ENCODE measurements at places on chromosomes 12 and 14. TPM values are rescaled to one million over a fixed set of nuclear protein-coding genes. Genes with fewer than 3 reads are reported as not detected.
A peak's percentile ranks its signal among the peaks of the same experiment; 100 is the strongest.

- H3K4me3 ChIP-seq = no peak overlapping the region
- H3K4me1 ChIP-seq = no peaks in the 10 kb centered on the region
- peaks cover 9% of the 10 kb centered on the region for H3K27me3 ChIP-seq
- H3K36me3 ChIP-seq = no peaks in the 10 kb centered on the region
- H3K27ac ChIP-seq = no peak overlapping the region
These were observed 43.5 kb downstream of the PRMT8 start for GRCh38 chr12:3534511-3534910.

- peaks cover 25% of the 10 kb centered on the region for H3K4me1 ChIP-seq
- no peak overlapping the region for H3K4me3 ChIP-seq
- peaks cover 19% of the 10 kb centered on the region for H3K36me3 ChIP-seq
- peak overlapping the region; percentile 93 for H3K27ac ChIP-seq
These were observed 26.7 kb downstream of the ELK3 start for GRCh38 chr12:96220902-96221301.

The E2F7 gene
- total RNA-seq = 2.5 TPM

- peaks cover 5% of the 10 kb centered on the region for H3K4me1 ChIP-seq
- no peaks in the 10 kb centered on the region for H3K27me3 ChIP-seq
- H3K27ac ChIP-seq = no peak overlapping the region
- H3K4me3 ChIP-seq = no peak overlapping the region
- no peaks in the 10 kb centered on the region for H3K36me3 ChIP-seq
These were observed 13.6 kb upstream of the ACVR1B start for GRCh38 chr12:51937926-51938325.

The STXBP6 gene
- 13.9 TPM for total RNA-seq

DNA sequence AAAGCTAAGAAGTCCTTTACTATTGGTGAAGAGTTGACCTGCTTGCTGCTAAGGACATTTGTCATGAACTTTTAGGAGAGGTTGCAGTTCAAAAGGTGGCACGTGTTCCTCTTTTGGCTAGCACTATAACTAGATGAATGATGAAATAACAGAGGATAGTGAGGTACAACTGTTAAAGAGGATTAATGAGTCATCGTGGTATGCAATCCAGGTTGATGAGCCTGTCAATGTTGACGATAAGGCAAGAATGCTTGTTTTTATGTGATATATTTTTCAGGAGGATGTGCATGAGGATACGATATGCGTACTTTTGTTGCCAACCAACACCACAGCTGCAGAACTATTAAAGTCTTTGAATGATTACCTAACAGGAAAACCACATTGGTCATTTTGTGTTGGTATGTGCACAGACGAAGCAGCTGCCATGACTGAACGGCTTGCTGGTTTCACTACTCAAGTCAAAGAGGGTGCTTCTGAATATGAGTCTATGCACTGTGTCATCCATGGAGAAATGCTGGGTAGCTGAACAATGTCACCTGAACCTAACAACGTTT, 10.6 kb downstream of the CEP128 start:
- no peaks in the 10 kb centered on the region for H3K36me3 ChIP-seq
- H3K4me1 ChIP-seq = peaks cover 27% of the 10 kb centered on the region
- peak; percentile 92 for DNase-seq
- no peaks in the 10 kb centered on the region for H3K27me3 ChIP-seq
- H3K27ac ChIP-seq = peak overlapping the region; percentile 46
- peak overlapping the region; percentile 8 for H3K4me3 ChIP-seq

DNA sequence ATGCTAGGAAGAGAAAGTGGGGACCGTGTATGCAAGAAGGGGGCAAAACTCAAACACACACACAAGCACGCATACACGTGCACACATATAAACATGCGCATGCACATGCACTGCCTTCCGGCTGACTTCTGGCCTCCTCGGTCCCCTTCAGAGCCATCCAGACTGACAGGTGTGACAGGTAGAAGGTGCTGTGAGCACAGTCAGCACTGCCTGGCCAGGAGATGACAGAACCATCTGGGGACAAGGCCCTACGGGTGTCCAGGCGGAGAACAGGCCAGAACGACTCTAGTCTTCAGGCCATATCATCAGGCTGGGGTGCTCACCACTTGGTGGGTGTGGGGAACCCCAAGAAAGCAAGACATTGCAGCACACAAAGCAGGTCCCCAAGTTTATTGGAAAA, 7.3 kb downstream of the KRT83 start:
- H3K36me3 ChIP-seq = no peaks in the 10 kb centered on the region
- H3K27ac ChIP-seq = no peak overlapping the region
- 0 out of 2 replicates have a peak, but pooled peaks cover 2% of the 10 kb centered on the region for H3K27me3 ChIP-seq
- no peak for DNase-seq
- no peak overlapping the region for H3K4me3 ChIP-seq

DNA sequence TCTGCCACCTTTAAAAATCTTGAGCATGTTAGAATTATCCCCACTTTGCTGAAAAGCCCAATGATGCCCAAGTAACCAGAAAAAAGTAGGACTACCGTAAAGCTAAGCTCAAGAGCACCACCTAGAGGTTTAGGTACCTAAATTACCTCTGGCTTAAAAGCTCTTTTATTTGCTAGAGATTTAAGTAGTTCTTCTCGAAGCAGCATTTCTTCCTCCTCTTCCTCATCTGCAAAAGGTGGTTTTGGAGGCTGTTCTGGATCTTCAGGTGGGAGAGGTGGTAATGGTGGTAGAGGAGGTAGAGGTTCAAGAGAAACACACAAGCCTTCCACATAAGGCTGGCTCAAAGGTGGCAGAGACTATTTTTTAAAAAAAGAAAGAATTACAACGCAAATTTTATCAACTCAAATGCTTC, 26.9 kb downstream of the ZFC3H1 start:
- H3K4me1 ChIP-seq = no peaks in the 10 kb centered on the region
- no peak overlapping the region for H3K27ac ChIP-seq
- H3K4me3 ChIP-seq = no peak overlapping the region
- peak; percentile 86 for DNase-seq
- H3K27me3 ChIP-seq = no peaks in the 10 kb centered on the region
- peaks cover 85% of the 10 kb centered on the region for H3K36me3 ChIP-seq

GRCh38 chr12:76848132-76848531, 30.7 kb downstream of the CSRP2 start:
- H3K36me3 ChIP-seq = peaks cover 36% of the 10 kb centered on the region
- DNase-seq = no peak
- no peak overlapping the region for H3K4me3 ChIP-seq

The MANSC1 gene
- 2.5 TPM for total RNA-seq

The ASCL1 gene
- not detected for total RNA-seq

The MAX gene
- 41.1 TPM for total RNA-seq

DNA sequence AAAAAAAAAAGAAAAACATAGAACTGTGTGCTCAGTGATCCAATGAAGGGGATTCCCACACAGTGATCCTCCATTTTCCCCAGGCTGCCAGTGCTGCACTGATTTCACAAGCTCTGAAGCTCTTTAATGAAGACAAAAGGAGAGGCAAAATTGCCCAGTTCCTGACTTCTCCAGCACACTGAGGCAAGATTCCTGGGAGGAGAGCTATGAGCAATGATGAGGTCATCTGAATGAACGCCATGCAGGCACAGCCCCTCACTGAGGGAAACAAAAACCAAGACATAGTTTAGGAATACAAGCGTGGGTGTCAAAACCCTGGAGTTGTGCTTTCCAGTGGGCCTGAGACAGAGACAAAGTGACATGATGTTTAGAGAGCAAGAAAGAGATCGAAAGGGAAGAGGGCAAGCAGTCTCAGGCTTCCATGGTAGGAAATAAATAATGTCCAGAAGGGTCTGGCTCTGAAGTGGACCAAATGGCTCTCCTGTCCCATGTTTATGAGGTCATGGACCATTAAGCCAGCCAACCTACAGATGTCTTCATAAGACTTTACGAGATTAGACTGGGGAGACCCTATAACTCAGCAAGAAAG, 40.9 kb upstream of the SMUG1 start:
- H3K27me3 ChIP-seq = no peaks in the 10 kb centered on the region
- H3K4me3 ChIP-seq = peak overlapping the region; percentile 53
- DNase-seq = peak; percentile 98
- H3K27ac ChIP-seq = peak overlapping the region; percentile 90

DNA sequence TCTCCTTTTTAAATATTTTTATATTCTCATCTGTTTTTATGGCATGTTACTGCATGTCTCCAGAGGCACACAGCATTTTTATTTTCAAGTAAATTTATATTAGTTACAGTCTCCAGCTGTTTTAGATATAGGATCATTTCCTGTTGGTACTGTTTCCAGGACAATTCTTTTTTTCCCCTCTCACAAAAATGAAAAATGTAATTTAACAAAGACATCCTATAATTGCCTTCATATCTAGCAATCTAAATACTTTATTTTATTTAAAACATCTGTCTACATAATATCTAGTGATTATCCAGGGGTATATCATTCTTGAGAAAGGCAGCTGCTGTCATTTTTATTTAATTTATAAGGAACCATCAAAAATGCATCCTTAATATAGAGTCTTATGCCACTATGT, 272.4 kb upstream of the NPAS3 start:
- H3K36me3 ChIP-seq = no peaks in the 10 kb centered on the region
- no peaks in the 10 kb centered on the region for H3K27me3 ChIP-seq
- DNase-seq = peak; percentile 23
- H3K27ac ChIP-seq = no peak overlapping the region
- H3K4me3 ChIP-seq = no peak overlapping the region

DNA sequence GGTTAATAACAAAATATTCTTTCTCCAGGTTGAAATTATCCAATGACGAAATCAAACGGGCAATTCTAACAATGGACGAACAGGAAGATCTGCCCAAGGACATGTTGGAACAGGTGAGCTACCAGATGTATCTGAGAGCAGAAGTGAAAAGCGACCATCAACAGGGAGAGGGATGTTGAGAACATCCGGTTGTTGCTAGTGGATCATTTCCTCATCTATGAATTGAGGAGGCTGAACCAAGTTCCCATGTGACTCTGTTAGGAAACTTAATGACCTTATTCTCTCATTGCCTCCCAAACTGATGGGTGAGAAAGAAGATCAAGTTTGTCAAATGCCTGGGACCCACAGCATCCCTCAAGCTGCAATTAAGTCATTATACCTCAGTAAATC, 117.7 kb downstream of the GPR135 start:
- H3K27me3 ChIP-seq = no peaks in the 10 kb centered on the region
- DNase-seq = no peak
- H3K4me3 ChIP-seq = no peak overlapping the region

The PAX9 gene
- not detected for total RNA-seq

The FOS gene
- total RNA-seq = 118 TPM

GRCh38 chr14:48805315-48805714, 780.9 kb downstream of the RPS29 start:
- H3K36me3 ChIP-seq = no peaks in the 10 kb centered on the region
- DNase-seq = no peak
- H3K4me1 ChIP-seq = no peaks in the 10 kb centered on the region
- no peak overlapping the region for H3K27ac ChIP-seq
- no peaks in the 10 kb centered on the region for H3K27me3 ChIP-seq

The GARIN6 gene
- total RNA-seq = not detected

- H3K4me1 ChIP-seq = no peaks in the 10 kb centered on the region
- H3K36me3 ChIP-seq = no peaks in the 10 kb centered on the region
- H3K4me3 ChIP-seq = no peak overlapping the region
- DNase-seq = no peak
- H3K27me3 ChIP-seq = no peaks in the 10 kb centered on the region
These were observed 101.6 kb downstream of the TSPAN9 start for GRCh38 chr12:3178671-3179313.

The MUCL1 gene
- total RNA-seq = not detected
